ENCODE measurements at places on chromosomes 16 and 17. TPM values are rescaled to one million over a fixed set of nuclear protein-coding genes. Genes with fewer than 3 reads are reported as not detected.

The PIMREG gene
- total RNA-seq: not detected

The DNAJA2 gene
- 79.4 TPM for total RNA-seq

The ZG16B gene
- 15.9 TPM for total RNA-seq

The LRRC37A gene
- total RNA-seq: 1.0 TPM

The MXRA7 gene
- total RNA-seq: 174 TPM

The MPP3 gene
- total RNA-seq: 18.3 TPM

DNA sequence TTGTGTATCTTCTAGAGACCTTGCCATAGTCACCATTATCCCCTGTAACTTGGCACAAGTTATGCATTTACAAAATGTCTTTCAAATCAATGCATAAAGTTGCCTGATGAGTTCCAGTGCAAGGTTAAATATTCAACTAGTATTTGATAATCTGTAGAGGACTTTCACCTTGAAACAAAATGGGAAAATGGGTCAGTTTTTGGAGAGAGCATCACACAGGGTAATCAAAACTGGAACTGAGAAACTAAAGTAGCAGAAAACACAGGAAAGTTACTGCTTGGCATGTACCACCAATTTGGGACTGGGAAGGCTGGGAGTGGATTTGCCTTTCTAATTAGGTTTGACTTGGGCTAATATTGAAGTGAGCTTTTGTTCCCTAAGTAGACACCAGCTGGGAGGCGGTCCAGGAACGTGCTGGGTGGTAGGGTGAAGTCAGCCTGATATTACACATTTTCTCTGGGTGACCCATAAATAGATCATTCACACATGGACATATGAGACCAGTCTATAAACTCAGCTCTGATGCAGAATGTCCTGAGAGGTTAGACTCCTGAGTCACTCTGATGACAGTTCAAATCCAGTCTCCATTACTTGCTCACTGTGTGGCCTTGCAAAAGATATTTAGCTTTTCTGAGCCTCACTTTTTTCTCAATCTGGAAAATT lies 152.3 kb downstream of the PCTP start:
- H3K36me3 ChIP-seq: no peaks in the 10 kb centered on the region
- no peak overlapping the region for H3K27ac ChIP-seq
- H3K4me1 ChIP-seq: no peaks in the 10 kb centered on the region
- no peaks in the 10 kb centered on the region for H3K27me3 ChIP-seq
- DNase-seq: no peak

- H3K27ac ChIP-seq: no peak overlapping the region
- no peak overlapping the region for H3K4me3 ChIP-seq
- no peaks in the 10 kb centered on the region for H3K4me1 ChIP-seq
- no peaks in the 10 kb centered on the region for H3K27me3 ChIP-seq
- no peaks in the 10 kb centered on the region for H3K36me3 ChIP-seq
Observed at GRCh38 chr17:4368341-4368740, 1.9 kb upstream of the UBE2G1 start.

- H3K36me3 ChIP-seq: no peaks in the 10 kb centered on the region
- H3K4me1 ChIP-seq: no peaks in the 10 kb centered on the region
- H3K27me3 ChIP-seq: no peaks in the 10 kb centered on the region
- no peak for DNase-seq
Observed at GRCh38 chr17:58985971-58986370, 120.7 kb downstream of the TRIM37 start.

DNA sequence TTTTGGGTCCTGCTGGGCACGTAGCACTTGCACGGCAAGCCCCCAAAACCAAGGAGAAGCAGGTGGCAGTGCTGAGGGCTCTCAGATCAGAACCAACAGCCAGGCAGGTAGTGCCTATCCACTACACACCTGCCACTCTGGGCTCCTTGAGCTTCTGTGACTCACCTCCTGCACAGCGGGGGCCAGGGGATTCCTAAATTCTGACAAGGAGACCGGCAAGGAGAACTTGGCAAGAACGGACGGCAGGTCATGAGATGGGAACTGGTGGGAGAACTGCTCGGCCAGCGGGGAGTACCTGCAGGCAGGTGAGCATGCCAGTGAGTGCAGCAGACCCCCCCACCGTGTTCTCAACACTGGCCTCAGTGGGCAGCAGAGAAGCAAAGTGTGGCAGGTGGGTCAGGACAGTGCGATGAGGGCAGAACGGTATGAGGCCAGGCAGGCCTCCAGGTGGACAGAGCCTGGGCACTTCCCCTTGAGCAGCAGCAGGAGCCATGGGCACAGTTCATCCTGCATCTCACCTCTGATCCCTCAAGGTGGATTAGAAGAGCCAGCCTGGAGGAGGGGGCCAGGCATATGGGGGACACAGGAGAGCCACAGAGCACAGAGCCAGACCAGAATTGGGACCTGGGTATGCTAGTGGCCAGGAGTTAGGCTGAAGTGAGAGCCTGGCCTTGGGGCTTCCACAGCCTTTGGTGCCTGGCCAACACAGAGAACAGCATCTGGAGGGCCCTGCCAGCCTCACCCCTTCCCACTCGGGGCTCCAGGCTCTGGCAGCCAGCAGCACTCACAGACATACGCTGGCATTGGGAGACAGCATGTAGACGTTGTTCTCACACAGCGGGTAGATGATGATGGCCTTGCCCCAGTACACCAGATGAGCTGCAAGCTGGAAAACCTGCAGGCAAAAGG lies 14.7 kb downstream of the MPG start:
- H3K36me3 ChIP-seq: no peaks in the 10 kb centered on the region
- no peak overlapping the region for H3K4me3 ChIP-seq
- H3K27ac ChIP-seq: no peak overlapping the region
- no peak for DNase-seq
- no peaks in the 10 kb centered on the region for H3K4me1 ChIP-seq

DNA sequence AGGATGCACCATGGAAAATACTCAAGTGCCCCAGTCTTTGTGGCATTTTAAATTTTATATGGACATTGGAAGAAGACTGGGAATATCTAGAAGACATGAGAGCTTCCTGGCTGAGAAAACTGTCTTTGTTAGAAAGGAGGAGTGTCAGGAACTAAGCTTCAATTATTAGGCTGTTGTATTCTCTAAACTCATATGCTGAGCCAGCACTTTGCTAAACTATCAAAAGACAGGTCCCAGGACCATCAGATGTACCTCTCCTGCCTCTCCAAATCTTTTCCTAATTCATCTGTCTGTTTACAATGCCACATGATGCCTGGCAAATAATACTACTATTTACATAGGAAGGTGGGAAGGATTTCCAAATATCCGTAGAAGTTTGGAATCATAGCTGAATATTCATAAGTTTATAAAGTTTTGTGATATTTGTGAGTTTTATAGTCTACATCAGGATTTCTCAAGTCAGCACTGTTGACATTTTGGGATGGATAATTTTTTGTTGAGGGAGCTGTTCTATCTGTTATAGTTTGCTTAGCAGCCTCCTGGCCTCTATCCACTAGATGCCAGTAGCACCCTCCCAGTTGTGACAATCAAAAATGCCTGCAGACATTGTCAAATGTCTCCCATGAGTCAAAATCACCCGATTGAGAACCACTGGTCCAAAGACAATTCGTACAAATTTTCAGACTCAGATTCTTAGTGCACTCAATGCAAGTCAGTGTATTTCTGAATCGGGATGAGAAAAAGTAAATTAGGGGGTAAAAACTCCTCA lies 61.2 kb upstream of the NETO2 start:
- no peak overlapping the region for H3K27ac ChIP-seq
- no peak overlapping the region for H3K4me3 ChIP-seq
- H3K27me3 ChIP-seq: no peaks in the 10 kb centered on the region
- DNase-seq: no peak

DNA sequence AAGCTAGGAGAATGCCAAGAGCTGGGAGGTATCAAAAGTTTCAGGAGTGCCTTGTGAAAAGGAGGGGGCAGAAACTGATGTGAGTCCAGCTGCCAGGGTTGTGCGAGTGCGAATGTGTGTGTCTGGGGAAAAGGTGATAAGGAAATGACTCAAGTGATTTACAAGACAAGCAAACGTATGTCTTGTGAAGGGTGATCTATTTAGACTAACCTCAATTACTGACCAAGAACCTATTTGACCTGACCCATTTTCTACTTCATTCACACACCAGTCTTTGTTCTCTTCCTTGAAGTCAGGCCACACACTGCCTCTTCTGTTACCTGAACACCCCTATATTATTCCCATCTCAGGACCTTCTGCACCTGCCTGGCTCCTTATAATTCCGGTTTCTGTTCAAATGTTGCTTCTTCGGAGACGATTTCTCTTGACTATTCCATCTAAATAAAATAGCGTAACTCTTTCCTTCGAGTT lies 1.0 kb downstream of the GDE1 start:
- DNase-seq: no peak
- no peaks in the 10 kb centered on the region for H3K4me1 ChIP-seq
- no peaks in the 10 kb centered on the region for H3K27me3 ChIP-seq
- peak overlapping the region; percentile 93 for H3K4me3 ChIP-seq
- peak overlapping the region; percentile 95 for H3K27ac ChIP-seq

GRCh38 chr17:68684949-68685357 lies 83.8 kb upstream of the FAM20A start:
- no peaks in the 10 kb centered on the region for H3K36me3 ChIP-seq
- H3K4me1 ChIP-seq: no peaks in the 10 kb centered on the region
- H3K27ac ChIP-seq: peak overlapping the region; percentile 53

- no peak overlapping the region for H3K27ac ChIP-seq
- no peaks in the 10 kb centered on the region for H3K36me3 ChIP-seq
- peak overlapping the region; percentile 39 for H3K4me3 ChIP-seq
Observed at GRCh38 chr17:49496183-49496866, 1.2 kb downstream of the NGFR start.

DNA sequence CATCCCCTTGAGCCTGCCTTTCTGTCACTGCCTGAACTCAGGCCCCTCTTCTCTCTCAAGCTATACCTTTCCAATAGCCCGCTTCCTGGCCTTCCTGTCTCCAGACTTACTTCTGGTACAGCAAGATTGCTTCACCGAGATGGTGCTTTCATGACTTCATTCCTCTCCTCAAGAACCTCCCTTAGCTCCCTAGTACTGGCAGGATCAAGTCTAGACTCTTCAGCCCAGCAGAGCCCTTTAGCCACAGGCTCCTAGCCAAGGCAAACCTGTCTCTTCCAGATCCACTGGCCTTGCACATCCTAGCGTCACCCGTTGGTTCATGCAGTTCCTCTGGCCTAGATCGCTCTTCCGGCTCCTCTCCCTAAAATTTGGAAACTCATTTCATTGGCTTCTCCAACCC lies 6.4 kb upstream of the ATP2A3 start:
- no peaks in the 10 kb centered on the region for H3K36me3 ChIP-seq
- H3K4me3 ChIP-seq: no peak overlapping the region
- DNase-seq: no peak
- no peak overlapping the region for H3K27ac ChIP-seq
- no peaks in the 10 kb centered on the region for H3K4me1 ChIP-seq

- H3K36me3 ChIP-seq: no peaks in the 10 kb centered on the region
- H3K4me1 ChIP-seq: no peaks in the 10 kb centered on the region
- no peak for DNase-seq
- H3K27me3 ChIP-seq: no peaks in the 10 kb centered on the region
- H3K4me3 ChIP-seq: no peak overlapping the region
- H3K27ac ChIP-seq: no peak overlapping the region
Observed at GRCh38 chr17:65287040-65287439, 149.9 kb downstream of the RGS9 start.

- no peak for DNase-seq
- no peaks in the 10 kb centered on the region for H3K36me3 ChIP-seq
- H3K27ac ChIP-seq: no peak overlapping the region
Observed at GRCh38 chr16:59848296-59848695, 1114.2 kb upstream of the GOT2 start.

- no peak overlapping the region for H3K4me3 ChIP-seq
- H3K27me3 ChIP-seq: no peaks in the 10 kb centered on the region
Observed at GRCh38 chr17:50027881-50028735, 27.8 kb upstream of the ITGA3 start.

- no peak overlapping the region for H3K27ac ChIP-seq
- H3K36me3 ChIP-seq: no peaks in the 10 kb centered on the region
- H3K4me1 ChIP-seq: peaks cover 13% of the 10 kb centered on the region
- H3K27me3 ChIP-seq: no peaks in the 10 kb centered on the region
Observed at GRCh38 chr16:89565506-89566372, 5.3 kb downstream of the RPL13 start.

GRCh38 chr17:27544350-27545131 lies 86.4 kb upstream of the LGALS9 start:
- peaks cover under 1% of the 10 kb centered on the region for H3K4me1 ChIP-seq
- H3K4me3 ChIP-seq: no peak overlapping the region
- no peak overlapping the region for H3K27ac ChIP-seq
- H3K27me3 ChIP-seq: no peaks in the 10 kb centered on the region
- no peaks in the 10 kb centered on the region for H3K36me3 ChIP-seq

DNA sequence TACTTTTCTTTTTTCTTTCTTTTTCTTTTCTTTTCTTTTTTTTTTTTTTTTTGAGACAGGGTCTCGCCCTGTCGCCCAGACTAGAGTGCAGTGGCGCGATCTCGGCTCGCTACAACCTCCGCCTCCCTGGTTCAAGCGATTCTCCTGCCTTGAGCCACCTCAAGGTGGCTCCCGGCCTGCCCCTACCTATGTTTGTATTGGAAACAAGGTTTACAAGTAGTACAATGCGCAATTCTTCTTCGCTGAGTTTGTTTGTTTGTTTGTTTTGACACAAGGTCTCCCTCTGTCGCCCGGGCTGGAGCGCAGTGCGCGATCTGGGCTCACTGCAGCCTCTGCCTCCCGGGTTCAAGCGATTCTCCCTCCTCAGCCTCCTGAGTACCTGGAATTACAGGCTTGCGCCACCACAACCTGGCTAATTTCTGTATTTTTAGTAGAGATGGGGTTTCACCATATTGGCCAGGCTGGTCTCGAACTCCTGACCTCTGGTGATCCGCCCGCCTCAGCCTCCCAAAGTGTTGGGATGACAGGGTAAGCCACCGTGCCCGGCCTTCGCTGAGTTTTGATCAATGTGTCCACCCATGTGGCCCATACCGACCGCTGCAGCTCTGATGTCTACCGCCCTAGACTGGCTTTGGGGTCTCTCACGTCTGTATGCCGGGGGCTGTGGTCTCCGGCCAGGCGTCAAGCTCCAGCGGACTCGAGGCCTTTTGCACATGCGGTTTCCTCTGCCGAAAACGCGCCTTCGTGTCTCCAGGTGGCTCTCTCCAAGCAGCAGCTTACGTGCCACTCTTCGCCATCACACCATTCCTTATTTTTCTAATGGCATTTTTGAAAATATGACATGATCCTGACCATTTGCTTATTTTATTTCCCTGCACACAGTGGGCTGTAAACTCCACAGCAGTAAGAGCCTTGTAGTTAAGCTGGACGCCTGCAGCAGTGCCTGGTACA lies 1.1 kb upstream of the YBX2 start:
- no peak overlapping the region for H3K4me3 ChIP-seq
- no peaks in the 10 kb centered on the region for H3K36me3 ChIP-seq
- peak overlapping the region; percentile 67 for H3K27ac ChIP-seq
- no peak for DNase-seq
- H3K4me1 ChIP-seq: peaks cover 27% of the 10 kb centered on the region

All from uterus (tissue), 4 donors.